Naive B cell (primary cell): ENCODE measurements at places on chromosomes 7 and 10. TPM values are rescaled to one million over a fixed set of nuclear protein-coding genes. Genes with fewer than 3 reads are reported as not detected.

DNA sequence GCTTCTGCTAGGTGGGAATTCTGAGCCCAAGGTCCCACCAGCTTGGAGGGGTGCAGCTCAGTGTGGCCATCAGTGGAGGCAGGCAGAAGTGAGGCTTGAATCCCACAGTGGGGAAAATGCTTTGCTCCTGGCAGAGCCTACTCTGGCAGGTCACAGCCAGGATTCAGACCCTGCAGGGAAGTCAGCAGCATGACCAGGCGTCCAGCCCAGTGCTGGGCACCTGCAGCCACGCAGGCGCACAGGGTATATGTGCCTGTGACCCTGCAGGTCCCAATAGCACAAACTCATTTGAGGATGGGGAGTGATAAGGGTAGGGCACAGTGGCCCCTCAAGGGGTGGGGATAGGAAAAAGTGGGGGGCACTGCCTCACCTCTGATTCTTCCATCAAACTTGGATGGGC lies 8.4 kb upstream of the AEBP1 start:
- no peak for DNase-seq

GRCh38 chr7:1709900-1710299 lies 39.8 kb downstream of the ELFN1 start:
- DNase-seq, result no peak

The ABHD11 gene
- 18.9 TPM for polyA plus RNA-seq

The TLX1 gene
- not detected for polyA plus RNA-seq

DNA sequence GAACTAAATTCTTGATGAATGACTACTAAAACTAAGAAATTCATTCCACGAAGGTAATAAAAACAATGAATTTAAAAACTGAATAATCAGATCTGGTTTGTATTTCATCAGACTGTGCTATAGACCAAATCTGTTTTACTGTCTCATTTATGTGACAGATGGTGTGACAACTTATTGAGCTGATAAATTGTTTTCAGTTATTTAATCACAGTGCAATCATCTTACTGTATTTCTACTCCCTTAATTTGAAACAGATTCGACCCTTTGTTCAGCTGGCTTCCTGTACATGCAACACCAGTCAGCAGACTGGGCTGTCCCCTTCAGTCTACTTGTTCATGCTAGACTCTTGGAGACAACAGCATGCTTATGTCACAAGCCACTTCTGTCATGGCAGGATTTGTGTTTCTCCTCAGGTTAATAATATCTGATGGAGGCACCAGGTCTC lies 150.9 kb downstream of the MBL2 start:
- DNase-seq, result no peak

- DNase-seq, result no peak
These were observed 86.2 kb upstream of the ANLN start for GRCh38 chr7:36303202-36304098.

The YKT6 gene
- 41.9 TPM for polyA plus RNA-seq

DNA sequence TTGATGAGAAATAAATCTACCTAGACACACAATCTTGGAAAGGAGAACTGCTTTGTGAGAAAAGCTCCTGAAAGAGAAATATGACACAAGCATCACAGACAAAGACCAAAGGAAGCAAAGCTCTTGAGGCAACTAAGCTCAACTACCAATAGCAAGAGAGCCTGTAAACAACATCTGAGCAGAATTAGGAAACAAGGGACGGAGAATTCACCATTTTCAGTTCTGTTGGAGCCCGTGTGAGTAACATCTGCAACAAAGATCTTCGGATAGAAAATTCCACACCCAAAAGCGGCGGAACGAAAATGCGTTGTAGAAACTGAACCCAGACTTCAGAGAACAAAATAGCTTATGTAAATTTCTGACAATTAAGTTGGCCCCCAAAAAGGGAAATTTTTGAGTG lies 909.9 kb upstream of the MBL2 start:
- no peak for DNase-seq

- no peak for DNase-seq
These were observed 18.8 kb upstream of the FAM170B start for GRCh38 chr10:49152663-49153062.

GRCh38 chr7:31475368-31475767 lies 38.5 kb upstream of the ITPRID1 start:
- no peak for DNase-seq

The ELOVL3 gene
- polyA plus RNA-seq, result not detected

The LLCFC1 gene
- polyA plus RNA-seq, result not detected

DNA sequence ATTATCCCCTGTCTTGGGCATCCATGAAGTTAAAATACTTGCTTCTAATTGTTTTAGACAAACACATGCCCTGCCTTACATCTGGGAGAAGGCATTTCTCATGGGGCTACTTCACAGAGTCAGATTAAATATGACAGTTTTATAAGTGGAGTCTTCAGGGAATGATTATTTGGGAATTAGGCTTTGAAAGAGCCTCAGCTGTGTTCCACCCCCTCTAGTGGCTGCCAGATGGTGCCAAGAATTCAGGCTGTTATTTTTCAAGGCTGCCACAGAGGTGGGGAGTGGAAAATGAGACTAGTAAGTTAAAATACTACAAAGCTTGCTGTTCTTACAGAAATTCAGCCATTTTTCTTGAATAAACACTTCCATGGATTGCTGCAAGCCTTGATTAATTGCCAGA lies 45.8 kb upstream of the DNAH11 start:
- no peak for DNase-seq

DNA sequence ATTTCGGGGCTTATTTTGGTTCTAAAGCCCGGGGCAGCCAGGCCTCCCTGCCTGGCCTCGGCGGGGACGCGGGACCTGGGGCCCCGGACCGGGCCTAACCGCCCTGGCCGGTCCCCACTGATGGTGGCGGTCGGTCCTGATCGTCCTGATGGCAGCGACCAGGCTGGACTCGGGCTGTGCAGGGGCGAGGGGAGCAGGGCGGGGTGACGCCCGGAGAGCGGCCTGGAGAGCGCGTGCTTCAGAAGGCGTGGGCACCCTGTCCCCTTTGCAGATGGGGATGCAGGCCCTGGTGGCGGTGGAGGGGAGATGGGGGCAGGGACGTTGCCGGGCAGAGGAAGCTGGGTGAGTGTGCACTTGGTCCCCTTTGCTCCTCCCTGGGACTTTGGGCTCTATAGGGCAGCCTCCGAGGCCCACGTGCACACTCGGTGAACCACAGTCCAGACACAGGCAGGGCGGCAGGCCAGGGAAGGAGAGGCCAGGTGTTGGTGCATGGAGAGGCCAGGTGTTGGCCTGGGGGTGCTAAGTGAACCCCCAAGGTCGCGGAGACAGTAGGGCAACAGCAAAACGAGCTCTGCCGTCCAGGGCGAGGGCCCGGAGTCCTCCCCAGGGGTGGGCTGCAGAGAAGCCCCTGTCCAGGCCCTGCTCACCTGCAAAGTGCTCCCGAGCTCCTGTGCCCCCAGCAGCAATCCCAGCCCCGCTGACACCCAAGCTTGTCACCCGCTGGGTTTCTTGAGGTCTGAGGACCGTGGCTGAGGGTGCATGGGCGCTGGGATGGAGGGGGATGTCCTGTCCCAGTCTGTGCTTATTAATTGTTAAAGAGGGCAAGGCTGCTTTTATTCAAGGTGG lies 42.4 kb upstream of the FAM20C start:
- DNase-seq, result no peak

GRCh38 chr10:15805395-15806058 lies 54.8 kb downstream of the MINDY3 start:
- no peak for DNase-seq

- DNase-seq, result no peak
These were observed 15.3 kb upstream of the EEPD1 start for GRCh38 chr7:36137754-36138153.

- DNase-seq, result no peak
These were observed 176.7 kb downstream of the EMX2 start for GRCh38 chr10:117718986-117719920.

DNA sequence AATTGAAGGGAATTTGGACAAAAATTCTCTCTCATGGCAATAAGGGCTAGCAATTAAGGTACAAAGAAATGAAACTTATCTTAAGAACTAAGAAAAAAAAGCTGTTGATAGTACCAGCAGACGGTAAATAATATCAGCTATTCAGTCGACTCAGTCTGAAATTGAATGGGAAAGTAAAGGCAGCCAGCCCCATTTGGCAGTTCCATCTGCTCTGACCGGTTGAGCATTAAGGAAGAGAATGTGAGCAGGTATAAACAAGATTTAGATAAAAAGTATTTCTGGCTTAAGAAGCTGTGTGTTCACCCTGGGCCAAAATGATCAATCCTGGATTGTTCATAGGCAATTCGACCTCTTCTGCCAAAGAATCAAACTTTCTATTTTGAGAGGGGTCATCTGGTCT lies 154.6 kb upstream of the NPVF start:
- no peak for DNase-seq

DNA sequence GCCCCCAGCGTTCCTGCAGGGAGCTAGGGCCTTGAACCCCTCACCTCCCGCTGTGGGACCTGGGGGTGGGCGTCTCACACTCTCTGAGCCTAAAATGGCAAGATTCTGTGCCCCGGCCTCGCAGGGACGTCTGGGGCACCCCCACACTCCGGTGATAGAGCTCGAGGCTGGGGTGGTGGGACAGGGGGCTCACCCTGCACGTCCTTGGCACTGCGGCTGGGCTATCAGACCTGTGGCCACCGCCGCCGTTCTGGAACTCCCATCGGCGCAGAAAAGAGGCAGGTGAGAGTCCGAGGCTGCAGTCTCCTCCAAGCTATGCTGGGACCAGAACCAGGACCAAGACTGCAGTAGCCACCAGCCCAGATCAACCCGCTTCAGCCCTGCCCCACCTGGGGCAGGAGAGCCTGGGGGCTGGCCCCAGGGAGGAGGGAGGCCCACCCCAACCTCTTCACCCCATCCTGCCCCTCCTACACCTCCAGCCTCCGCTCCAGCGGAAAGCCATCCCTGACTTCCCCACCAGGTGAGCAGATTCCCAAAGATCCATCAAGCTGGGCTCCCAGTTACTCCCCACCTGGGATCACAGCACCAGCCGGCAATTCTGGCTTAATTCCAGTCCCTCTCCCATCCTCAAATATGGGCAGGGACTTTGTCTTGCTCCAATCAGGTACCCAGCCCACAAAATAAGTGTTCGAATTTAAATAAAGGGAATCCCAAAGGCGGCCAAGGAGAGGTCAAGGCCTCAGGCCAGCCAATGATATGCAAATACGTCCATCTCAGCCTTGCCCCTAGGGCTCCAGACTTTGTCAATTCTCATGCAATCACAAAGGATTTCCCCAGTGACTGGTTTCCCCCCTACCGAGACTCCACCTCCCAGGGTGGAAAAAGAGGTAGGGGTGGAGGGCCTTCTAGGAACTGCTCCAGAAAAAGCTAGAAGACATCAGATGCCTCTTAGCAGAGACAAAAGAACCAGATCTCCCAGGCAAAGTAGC lies 16.4 kb downstream of the TNRC18 start:
- DNase-seq, result no peak

DNA sequence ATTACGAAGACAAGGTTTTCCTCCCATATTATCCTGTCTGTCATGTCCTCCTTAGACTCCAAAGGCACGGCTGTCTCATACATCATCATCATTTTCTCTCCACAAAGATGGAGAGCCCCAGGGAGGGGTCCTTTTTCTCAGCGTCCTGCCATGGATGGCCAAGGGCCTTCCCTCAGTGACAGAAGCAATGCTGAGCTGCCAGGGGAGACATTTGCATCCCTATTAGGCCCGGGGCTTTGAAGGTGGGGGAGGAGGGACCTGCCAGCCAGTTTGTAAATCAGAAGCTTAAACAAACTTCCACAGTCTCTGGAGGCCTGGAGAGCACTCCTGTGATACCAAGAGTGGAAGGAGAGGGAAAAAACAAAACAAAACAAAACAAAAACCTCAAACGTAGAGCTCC lies 112.4 kb upstream of the ADO start:
- no peak for DNase-seq

DNA sequence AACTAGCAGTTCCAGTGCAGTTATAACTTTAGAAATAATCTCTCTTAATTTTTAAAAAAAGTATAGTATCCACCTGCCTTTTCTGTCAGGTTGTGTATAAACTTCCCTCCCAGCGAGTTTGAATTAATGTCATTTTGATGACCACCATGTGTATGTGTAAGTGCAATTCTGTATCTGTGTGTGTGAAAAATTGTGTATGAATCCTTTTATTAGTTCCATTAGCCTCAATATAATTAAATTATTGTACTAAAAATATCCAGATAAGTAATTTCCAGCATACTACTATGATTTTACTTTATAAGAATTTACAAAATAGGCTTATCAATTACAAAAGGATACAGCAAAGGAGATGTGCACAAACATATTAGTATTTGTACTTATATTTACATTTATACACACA lies 421.1 kb upstream of the LRGUK start:
- no peak for DNase-seq

DNA sequence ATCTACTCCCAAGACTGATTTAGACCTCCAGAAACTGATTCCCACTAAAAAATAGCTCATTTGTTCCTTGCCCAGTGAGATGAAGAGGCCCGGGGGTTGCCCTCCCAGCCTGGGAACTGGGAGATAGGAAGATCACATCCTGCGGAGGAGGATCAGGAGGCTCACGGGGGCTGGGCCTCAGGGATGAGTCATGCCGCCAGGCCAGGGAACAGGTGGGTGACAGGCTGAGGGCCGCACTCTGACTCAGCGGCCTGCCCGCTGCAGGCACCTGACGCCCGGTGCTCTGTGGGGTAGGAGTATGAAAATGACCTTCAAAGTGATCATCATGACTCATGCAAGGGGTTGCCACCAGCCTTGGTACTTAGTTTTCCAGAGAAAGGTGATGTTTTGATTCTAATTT lies 104.5 kb upstream of the ZPBP start:
- DNase-seq, result no peak

DNA sequence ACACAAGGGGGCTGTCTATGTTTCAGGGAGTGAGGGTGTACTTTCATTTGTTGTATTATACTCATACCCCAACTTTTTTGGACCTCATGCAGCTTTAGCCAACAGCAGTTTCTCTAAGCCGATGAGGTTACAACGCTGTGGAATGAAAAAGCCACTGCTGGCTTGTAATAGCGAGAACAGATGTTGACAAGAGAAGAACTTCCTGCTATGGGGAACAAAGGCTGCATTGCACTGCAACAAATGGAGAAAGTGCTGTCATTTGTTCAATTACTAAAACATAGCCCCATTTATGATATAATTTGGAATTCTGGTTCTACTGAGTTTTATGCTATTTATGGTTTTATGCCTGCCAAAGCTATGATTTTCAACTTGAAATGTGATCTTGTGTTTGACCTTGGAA lies 104.2 kb upstream of the TMEM72 start:
- no peak for DNase-seq

DNA sequence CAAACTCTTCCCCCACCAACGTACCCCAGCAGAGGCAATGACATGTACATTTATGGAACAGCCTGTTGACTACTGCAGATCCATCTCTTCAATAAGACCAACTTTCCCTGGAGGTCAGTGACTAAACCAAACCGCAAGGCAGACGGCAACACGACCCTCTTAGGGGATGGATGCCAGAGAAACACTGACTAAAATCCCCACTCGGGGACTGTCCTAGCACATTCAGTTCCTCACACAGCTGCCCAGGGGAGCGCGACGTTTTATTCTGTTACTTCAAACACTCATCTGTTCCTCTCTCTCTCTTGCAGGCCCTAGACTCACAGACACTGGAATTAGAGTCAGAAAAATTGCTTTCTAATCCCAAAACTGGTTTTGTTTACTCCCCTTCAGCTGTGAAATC lies 146.5 kb upstream of the PRSS1 start:
- no peak for DNase-seq

- DNase-seq, result no peak
These were observed 5.7 kb downstream of the HIPK2 start for GRCh38 chr7:139772115-139772514.

The EPHB4 gene
- not detected for polyA plus RNA-seq

The LGI1 gene
- polyA plus RNA-seq, result not detected
